ENCODE measurements at places on chromosomes 7 and 10. TPM values are rescaled to one million over a fixed set of nuclear protein-coding genes. Genes with fewer than 3 reads are reported as not detected.

Gene ANKRD30A
- 0.52 TPM for total RNA-seq

Gene MYO1G
- 0.14 TPM for total RNA-seq

Gene MRPS17
- total RNA-seq = 26.6 TPM

Gene NME8
- not detected for total RNA-seq

Gene SLC13A4
- total RNA-seq = not detected

Gene CYP3A4
- total RNA-seq = not detected

Gene ANXA8
- 34.4 TPM for total RNA-seq

Data from A549 treated with CORT108297 at 1 μM for 4 hours (cell line).